ENCODE measurements at places on chromosomes 16 and 17.

GRCh38 chr16:73549984-73550631 is 502.2 kb upstream of the ZFHX3 start:
- DNase-seq: no peak

DNA sequence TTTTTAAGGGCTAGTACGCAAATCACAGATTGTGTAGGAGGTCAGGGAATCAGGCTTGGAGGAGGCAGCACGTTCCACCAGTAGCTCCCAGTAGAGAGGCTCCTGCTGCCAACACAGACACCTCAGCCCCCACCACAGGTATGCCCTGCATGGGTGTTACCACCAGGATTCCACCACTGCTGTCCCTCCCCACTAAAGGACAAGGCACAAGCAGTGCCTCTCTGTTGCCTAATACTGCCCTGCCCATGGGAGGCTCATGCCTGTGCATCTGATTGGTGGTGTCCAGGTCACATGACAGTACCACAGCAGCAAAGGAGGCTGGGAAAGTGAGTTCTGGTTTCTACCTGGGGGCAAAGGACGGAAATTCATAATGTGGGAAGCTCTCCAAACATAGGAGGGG is 33.6 kb upstream of the CACNG4 start:
- no peak for DNase-seq

- DNase-seq: no peak
These were observed 282.1 kb upstream of the IRX5 start for GRCh38 chr16:54648575-54648974.

DNA sequence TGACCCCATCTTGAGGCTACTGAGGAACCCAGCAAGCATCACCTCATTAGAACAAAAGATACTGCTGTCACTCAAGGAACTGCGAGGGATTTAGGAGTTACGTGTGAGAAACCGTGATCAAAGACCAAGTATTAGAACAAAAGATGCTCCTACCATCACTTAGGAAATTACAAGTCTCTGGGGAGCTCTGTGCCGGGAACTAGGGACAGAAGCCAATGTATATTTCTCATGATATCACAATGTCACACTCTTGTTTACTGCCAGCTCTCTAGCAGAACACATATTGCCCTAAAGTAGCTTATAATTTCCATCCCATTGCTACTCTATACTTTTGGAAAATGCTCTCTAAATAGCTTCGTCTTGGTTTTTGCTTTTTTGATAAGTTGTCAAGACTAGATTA is 214.5 kb downstream of the HS3ST3A1 start:
- DNase-seq: no peak

DNA sequence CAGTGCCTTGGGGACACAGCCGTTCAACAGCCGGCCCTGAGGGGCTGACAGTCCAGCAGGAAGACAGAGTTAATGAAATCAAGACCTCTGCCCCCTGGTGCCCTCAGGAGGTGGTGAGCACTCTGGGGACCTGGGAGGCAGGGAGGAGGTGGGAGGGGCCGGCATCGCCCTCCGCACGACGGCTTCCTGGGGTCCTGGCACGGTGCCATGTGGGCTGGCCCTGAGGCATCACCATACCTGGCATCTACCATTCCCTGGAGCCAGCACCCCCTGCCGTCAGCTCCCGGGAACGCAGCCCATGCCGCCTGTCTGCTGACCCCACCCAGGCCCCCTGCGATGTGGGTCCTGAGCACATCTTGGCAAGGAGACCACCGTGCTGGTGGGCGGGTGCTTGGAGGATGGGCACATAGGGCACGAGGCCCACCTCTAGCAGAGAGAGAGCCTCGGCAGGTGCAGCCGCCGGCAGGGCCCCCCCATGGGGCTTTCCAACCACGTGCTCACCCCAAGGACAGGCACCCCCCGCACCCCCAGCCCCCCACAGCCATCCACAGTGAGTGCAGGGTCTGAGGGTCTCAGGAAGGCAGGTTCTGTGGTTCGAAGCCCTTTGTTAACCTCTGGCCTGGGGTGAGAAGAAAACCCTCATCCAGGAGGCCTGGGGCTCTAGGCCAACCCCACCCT is 52.5 kb downstream of the ZFPM1 start:
- peak; percentile 70 for DNase-seq

DNA sequence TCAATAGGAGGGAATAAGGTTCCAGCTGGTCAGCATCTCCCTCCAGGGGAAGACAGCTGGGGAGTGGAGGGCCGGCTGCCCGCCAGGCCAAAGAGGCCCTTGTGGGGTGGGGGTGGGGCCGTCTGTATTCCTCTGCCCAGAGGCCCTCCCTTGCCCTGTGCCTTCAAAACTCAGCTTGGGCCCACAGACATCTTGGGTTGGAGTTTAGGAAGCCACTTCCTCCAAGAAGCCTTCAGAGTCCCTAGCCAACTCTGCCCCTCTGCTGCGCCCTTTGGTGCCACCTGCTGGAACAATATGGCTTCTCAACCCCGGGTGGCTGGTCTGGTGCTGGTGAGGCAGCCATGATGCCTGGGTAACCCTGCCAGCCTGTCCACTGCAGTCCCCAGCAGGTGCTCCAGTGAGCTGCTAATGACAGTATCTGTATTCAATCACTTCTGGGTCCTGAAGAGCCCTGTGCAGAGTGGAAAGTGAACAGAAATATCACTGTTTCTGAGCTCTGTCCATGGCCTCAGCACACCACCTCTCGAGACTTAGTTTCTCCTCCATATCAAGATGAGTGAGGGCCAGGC is 16.7 kb downstream of the HSD11B2 start:
- peak; percentile 51 for DNase-seq

- DNase-seq: no peak
These were observed 3.2 kb downstream of the TMEM208 start for GRCh38 chr16:67229906-67230808.

DNA sequence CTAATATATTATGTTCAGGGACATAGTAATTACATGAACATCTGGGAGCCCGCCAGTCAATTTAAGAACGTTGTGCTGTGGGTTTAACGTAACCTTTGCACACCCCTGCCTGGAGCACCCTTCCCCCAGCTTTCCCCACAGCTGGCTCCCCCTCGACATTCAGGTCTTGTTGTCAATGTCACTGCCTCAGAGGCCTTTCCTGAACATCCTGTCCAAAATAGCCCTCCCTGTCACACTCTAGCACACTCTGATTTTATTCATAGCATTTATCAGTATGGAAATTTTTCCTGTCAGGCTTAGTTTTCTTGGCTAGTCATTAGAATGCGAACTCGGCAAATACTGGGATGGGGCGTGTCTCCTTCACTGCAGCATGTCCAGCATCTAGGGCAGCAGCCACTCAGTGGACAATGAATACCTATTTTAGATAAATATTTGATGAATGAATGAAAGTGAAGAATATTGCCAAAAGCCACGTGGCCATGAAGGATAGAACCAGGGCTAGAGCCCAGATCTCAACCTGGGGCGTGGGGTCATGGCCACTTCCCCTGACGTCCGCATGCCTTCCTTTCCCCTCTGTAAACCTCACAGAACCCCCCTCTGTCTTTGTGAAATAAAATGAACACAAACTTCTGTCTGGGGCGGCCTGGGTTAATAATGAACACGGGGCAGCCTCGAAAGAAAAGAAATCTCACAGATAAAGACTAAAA is 10.5 kb downstream of the PIK3R6 start:
- DNase-seq: no peak

- DNase-seq: no peak
These were observed 46.6 kb downstream of the VAC14 start for GRCh38 chr16:70754371-70754770.

GRCh38 chr16:5488581-5488980 is 391.0 kb upstream of the EEF2KMT start:
- no peak for DNase-seq

GRCh38 chr17:56887105-56887504 is 26.7 kb downstream of the TRIM25 start:
- no peak for DNase-seq

GRCh38 chr16:67885545-67885944 is 860 bp downstream of the NRN1L start:
- DNase-seq: no peak

DNA sequence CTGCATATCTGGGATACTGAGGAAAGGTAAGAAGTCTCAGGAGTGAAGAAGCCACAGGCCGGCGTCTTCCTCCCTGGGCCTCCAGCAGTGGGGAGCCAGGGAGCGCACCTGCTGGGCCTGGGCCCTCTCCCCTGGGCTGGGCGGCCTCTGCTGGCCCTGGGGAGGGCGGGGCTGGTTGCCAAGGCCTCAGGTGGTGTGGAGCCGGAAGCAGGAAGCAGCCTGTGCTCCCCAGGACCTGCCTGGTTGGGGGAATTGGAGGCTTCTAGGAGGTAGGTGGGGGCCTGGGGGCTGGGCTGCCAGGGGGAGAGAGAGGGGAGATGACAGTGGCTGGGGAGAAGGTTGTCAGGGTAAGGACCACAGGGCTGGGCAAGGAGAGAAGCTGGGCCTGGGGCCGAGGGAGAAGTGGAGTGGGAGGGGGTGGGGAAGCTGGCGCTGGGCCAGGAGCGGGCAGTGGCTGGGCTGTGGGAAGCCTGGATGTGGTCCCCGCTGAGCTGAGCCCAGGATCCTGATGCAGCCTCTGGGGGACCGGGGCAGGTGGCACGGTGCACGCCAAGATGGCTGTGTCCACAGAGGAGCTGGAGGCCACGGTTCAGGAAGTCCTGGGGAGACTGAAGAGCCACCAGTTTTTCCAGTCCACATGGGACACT is at the start of gene SMIM22:
Gene SMIM22 (plus strand): TSS at position 189 of the 647 bp plus-strand sequence. CDS start 366 bp downstream, at position 555.
- no peak for DNase-seq

DNA sequence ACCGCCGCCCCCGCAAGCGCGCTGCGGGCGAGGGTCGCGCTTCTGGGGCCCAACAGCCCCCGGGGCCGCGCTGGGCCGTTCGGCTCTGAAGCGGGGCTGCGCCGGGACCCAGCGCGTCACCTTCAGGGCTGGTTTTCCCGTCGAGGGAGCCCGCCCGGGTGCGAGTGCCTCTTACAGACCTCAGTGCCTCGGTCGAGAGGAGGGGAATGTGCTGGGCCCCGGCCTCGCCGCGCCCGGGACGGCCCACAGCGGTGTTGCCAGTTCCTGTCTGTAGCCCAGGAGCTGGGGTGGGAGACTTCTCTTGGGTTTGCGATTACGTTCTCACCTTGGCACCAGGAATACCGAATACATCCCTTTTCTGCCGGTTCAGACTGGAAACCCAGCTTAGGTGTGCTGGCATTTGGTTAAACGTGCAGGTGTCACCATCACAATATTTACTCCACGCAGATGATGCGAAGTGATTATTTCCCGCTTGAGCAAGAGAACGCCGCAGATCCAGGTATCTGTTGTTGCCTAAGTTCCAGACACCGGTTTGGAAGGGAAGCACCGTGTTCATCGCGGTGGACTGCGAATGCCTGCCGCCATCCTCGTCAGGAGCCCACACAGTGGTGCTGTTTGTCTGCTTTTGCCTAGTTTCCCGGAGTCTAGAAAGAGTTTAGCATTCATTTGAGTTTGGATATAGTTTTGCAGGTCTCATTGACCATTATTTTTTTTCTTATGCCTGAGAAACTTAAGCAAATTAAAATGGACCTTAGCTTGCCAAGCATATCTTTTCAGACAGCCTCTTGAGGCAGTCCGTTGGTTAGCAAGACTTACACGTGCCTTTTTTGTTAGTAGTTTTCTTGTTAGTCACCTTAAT is 914 bp downstream of the MAP1LC3B start:
- DNase-seq: peak; percentile 37

- no peak for DNase-seq
These were observed 81.6 kb upstream of the CACNG3 start for GRCh38 chr16:24174504-24174903.

DNA sequence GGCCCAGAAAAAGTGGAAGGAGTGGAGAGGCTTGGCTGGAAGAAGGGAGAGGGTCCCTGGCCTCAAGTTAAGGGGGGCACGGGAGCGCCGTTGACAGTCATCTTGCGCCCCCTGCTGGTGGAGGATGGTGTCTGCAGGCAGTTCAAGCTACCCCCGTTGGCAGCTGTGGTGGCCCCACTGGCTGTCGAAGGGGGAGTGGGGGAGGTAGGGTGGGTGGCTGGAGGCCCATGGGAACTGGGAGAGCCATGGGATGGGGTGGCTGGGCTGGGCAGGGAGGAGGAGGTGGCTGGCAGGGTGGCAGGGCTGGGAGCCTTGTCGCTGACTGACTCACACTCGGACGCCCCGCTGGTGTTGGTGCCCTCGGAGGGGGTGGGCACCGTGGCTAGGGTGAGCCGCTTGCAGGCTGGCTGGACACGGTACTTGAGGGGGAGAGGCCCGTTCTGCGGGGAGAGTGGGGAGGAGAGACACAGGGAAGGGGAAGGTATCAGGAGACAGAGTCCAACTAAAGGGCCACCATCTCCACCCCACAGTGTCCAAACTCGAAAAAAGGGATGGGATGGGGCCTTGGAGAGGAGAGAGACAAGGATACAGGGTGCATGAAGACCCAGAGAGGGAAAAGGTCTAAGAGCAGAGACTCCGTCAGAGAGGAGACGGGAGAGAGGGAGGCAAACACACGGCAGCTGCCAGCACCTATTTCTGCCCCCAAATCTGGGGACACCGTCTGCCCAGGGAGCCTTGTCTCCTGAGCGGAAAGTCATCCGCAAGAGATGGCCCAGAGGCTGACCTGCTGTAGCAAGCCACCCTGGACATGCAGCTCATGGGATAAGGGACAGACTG is 5.2 kb downstream of the CISD3 start:
- DNase-seq: peak; percentile 77

GRCh38 chr17:62084585-62084984 is 19.5 kb upstream of the MED13 start:
- DNase-seq: no peak

DNA sequence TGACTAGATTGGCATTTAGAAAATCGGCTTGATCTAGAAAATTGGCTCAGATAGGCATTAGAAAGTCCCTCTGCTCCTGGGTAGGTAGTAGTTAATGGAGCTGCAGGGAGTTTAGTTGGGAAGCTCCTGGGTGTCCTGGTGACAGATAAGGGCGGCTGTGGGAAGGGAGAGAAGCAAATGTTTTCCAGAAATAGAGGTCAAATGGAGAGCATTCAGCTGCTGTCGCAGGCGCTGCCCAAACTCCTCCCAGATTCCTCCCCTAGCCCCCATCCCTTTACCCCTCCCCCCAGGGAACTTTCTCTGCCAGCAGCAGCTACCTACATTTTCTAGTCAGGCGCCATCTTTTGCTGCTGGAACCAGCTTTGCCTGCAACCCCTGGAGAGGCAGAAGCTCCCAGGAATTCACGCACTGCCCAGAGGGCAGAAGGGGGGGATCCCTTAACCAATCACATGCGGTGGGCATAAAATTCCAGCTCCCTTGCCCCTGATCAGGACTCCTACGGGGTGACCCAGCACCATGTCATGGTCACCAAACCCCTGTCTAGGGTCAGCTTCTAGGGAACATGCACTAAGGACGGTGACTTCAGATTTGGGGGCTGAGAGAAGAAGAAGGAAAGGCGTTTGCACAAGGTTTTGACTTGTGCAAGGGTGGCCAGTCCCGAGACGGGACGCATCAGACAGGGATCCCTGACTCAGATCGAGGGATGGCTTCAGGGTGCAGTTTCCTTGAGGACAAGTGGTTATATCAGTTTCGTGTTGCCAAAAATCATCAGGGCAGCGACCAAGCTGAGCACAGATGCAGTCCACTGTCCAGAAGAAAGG is 43.8 kb downstream of the SOCS1 start:
- no peak for DNase-seq

DNA sequence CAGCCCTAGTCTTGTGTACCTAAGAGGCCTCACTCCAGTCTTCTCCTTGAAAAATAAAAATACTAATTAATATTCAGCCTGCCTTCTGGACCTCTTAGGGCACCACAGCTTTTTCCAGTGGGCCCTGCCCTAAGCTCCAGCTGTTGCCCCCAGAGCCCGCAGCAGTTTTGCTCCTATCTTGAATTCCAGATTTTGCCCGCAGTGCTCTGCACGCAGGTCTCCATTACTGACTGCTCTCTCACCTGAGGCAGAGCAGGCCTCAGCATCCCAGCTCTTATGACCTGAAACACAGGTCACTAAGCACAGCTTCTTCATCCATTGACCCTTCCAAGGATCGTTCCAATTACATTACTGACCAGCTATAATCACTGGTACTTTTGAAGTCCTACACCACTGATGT is 28.4 kb upstream of the NAGLU start:
- DNase-seq: no peak
